ENCODE measurements at places on chromosomes 6 and 20. TPM values are rescaled to one million over a fixed set of nuclear protein-coding genes. Genes with fewer than 3 reads are reported as not detected.

DNA sequence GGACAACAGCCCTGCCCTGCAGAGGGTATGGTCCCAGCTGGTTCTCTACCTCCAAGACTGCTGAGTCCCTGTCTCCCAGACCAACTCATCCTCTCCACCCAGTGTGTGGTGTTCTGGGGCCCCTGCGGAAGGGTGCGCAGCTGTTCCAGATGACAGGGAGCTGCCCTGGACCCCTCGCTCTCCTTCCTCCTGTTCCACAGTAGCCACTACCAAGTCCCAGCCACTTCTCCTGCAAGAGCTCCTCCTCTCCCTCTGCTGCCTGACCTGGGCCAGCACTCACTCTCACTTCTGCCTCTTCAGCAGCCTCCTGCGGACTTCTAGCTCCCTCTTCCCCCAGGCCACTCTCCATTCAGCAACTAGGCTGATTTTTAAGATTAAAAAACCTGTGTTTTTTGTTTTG lies 40.1 kb upstream of the TMEM181 start:
- DNase-seq, result no peak

- DNase-seq, result no peak
Observed at GRCh38 chr6:91033964-91034363, 447.1 kb upstream of the MAP3K7 start.

DNA sequence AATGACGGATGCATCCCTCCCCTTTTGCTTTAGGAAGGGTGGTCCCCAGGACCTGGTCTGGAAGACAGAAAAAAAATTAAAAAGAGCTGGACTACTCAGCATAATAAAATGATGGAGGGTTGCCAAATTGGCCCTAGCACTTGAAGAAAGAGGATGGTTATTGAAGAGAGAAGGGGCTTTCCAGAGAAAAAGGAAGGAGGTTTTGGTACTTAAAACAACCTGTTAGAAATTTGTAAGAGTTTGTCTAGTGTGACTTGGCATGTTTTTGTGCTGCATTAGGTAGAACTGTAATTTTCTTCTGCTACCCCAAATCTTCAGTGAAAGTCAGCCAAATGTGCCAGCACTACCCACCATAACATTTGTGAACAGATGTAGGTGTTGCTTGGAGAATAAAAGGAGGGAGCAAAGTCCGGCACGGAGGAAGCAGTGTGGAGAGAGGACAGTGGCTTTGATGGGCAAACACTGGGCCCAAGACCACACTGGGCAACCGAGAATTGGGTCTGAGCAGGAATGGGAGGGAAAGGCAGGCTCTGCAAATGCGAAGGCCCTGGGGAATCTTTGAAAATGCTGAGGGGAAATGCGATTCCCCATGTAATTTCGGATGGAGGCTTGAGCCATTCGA lies 160.9 kb downstream of the QRSL1 start:
- DNase-seq, result no peak

GRCh38 chr6:35400111-35400510 lies 52.0 kb upstream of the FANCE start:
- DNase-seq, result no peak

- no peak for DNase-seq
Observed at GRCh38 chr6:45714006-45714730, 301.5 kb downstream of the CLIC5 start.

DNA sequence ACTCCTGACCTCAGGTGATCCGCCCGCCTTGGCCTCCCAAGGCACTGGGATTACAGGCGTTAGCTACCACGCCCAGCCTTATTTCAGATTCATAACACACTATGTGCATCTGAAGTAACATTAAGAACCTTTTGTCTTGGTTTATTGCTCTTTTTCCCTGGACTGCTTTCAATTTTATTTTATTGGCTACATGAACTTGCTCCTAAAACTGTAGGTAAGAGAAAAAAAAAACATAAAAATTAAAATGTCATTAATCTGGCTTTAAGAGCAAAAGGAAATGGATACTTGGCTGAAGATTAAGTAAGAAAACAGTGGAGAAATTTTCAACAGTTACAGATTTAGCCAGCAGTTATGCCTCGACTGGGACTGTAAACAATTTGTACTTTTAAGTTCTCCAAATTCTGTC lies 62.5 kb downstream of the GJA1 start:
- no peak for DNase-seq

- no peak for DNase-seq
Observed at GRCh38 chr6:61909486-61909885, 376.5 kb downstream of the KHDRBS2 start.

DNA sequence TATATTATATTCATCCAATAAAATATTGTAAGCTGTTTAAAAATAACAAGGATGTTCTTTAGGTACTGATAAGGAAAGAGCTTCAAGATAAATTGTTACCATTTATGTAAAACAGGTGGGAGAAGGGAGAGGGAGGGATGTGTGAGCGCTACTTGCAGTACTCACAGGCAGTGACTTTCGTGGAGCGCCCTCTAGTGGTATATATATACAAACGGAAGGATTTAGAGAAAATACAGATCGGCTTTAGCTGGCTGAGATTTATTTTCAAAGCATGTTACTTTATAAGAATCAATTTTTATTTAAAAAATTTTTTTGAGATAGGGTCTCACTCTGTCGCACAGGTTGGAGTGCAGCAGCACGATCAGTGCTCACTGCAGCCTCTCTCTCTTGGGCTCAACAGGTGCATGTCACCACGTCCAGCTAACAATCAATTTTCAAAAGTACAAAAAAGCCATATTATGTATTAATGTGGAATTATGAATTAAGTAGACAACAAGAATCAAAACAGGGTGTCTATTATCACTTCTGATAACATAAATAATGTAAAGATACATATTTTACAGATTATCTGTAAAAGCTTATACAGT lies 3.3 kb upstream of the MOG start:
- no peak for DNase-seq

DNA sequence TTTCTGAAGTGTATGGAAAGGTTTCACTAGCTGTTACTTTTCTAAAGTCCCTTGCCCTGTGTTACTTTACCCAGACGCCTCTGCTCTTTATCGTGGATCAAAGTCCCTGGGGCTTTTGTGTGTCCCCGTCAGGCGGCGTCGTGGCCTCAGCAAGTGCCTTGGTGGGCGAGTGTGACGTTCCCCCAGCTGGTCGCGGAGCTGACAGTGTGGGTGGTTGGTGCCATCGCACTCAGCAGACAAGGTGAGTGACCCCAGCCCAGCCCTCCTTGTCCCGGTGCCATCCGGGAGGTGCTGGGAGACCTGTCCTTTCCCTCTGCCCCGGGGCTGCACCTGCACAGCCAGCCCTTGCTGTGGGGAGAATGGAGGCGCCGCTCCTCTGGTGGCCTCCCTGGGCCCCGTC lies 27.3 kb upstream of the TCFL5 start:
- no peak for DNase-seq

DNA sequence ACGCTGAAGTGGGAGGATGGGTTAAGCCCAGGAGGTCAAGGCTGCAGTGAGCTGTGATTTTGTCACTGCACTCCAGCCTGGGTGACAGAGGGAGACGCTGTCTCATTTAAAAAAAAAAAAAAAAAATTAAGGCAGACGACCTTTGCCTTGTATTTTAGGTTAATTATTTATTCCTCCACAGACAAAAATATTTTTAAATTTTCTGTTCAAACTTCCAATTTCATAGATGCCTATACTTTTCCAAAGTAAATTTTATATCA lies 6.3 kb upstream of the SMIM28 start:
- DNase-seq, result no peak

DNA sequence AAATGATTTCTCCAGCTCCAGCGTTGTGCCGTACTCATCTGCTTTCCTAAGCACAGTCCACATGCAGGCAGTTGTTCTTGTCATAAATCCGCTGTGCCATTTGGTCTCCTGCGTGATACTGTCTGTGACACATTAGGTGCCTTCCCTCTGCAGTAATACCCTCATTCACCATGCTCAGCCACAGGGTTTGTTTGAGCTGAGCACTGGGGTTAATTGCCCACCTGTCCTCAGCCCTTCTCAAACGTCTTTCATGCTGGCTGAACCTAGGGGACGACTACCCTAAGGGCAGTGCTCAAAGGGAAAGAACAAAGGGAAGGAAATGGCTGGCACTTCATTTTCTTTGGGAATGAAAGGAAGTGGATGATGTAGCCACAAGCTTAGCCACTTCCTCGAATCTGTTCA lies 64.2 kb upstream of the MYLIP start:
- DNase-seq, result no peak

DNA sequence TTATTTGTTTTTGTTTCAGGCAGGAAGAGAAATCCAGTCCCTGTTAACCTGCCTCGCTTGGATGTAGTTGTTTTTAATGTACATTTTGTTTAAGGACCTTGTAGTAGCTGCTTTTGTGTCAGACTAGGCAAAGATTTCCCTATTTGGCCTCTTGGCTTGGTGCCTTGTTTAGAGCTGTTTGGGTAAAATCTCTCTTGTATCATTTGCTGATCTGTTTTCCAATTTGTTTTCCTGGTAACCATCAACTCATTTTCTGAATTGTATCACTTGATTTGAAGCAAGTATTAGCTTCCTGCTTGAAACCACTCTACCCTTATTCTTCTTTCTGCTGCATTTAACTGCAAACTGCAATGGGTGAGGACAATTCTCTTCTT lies 160.7 kb downstream of the ZFAND3 start:
- no peak for DNase-seq

DNA sequence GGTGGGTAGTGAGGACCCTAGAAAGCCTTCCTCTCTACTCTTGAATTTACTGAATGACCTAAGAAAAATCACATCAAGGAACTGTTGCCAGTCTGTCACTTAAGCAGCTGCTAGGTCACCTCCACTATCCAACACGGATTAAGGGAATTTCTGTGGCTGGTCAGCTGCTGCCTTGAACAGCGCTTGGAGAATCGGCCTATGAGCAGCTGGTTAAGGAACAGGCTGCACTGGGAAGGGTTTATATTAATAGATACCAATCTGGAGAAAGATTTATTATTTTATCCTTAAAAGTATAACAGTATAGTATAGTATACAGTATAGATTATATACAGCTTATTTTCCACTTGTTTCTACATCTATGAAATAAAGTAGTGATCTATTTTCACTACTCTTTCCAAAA lies 6.5 kb downstream of the PTPRK start:
- DNase-seq, result no peak

DNA sequence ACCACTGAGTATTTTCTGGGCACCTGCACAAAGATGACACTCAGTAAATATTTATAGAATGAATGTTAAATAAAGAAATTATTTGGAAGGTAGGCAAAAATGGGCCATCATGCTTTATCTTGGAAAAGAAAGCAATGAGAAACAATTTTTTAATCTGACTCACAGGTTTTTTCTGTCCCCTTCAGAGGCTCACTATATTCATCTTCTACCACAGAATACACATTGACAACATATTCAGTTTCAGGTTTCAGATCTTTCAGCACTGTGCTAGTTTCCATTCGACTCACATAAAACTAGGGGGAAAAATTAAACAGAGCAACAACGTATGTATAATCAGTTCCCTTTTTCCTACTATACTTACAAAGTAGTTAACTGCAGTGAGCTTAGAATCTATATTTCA lies 58.3 kb downstream of the COL12A1 start:
- no peak for DNase-seq

DNA sequence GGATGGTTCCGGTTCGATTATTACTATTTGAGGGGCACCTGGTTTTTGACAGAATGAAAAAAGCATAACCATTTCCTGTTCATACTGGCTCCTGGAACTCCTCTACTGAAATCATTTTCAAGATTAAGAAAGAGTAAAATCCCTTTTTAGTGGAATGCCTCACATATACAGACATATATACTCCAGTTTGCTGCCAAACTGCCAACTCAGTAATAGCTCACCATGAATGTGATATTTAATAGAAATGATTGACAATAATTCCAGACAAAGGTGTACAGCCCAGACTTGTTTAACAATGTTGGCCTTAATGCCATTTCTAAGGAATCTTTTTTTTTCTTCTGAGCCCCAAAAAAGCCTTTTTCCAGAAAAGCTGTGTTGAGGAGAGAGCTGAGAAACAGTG lies 93.1 kb downstream of the JAG1 start:
- no peak for DNase-seq

DNA sequence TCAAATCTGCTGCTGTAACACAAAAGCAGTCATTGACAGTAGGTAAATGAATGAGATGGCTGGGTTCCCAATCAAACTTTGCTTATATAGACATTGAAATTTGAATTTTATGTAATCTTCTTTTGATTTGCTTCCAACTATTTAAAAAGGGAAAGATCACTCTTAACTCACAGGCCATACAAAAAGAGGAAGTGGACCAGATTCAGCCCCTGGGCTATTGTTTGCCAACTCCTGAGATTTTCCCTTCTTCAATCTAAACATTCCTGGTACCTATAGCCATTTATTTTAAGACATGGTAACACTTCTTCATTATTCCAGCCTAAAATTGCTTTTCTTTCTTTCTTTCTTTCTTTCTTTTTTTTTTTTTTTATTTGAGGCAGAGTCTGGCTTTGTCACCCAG lies 260.6 kb downstream of the TFAP2A start:
- DNase-seq, result no peak

DNA sequence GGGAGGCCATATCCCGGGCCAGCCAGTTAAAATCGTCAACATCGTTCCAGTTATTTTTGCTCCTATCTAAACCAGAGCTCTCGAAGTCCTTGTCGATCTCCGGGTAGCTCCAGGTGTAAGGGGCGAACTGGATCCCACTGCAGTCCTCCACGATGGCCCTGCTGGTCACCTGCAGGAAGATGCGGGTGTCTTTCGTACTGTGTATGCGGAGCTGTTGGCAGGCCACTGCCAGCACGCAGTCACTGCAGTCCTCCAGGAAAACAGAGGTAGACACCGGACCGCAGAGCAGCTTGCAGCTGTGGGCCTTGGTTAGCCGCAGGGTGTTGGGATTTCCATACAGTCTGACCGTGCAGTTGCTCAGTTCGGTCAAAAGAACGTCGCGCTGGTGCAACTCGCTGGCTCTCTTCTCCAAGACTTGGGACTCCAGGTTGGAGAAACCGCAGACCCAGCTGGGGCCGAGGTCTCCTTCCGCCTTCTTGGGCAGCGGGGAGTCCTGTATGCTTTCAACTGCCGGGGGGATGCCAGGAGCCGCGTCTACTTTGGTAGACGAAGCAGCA lies 742 bp downstream of the TBCC start:
- peak; percentile 35 for DNase-seq

The TBP gene
- 8.8 TPM for polyA plus RNA-seq

The GSTA2 gene
- not detected for polyA plus RNA-seq

The SEL1L2 gene
- 10.5 TPM for polyA plus RNA-seq

The CTAGE9 gene
- not detected for polyA plus RNA-seq

The TRIM38 gene
- polyA plus RNA-seq, result 1.5 TPM

The BPIFA2 gene
- not detected for polyA plus RNA-seq

The UST gene
- polyA plus RNA-seq, result 5.8 TPM

The PNLDC1 gene
- polyA plus RNA-seq, result not detected

Measured in heart left ventricle (tissue), 16 donors.